Omental fat pad (tissue), 4 donors: ENCODE measurements at places on chromosomes 16 and 17.

DNA sequence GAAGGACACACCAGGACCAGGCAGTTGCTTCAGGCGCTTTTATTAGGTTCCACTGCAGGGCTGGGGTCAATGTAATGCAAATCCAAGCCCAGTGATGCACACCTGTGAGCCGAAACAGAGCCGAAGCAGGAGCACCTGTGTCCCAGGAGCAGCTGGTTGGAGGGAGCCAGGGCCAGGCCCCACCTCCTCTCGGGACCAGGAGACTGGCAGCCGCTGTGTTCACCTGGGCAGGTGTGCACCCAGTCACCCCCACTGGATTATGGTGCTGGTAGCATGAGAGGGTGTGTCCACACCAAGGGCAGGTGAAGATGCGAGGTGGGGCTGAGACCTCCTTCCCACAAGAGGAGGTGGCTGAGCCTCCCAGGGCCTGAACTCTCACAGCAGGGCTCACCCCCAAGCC, 4.7 kb upstream of the FAAP100 start:
- DNase-seq = no peak

GRCh38 chr17:32503251-32504165, 16.7 kb downstream of the CDK5R1 start:
- DNase-seq = no peak

DNA sequence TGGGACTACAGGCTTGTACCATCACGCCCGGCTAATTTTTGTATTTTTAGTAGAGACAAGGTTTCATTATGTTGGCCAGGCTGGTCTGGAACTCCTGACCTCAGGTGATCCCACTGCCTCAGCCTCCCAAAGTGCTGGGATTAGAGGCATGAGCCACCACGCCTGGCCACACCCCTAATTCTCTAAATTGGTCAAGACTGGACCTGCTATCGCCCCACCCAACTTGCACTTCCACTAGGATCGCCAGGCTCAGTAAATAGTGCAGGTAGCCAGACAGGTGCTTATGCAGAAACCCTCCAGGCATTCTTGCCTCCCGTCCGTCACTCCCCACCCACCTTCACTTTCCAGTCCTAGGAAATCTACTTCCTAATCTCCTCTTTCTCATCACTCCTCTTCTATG, 481.4 kb upstream of the EEF2KMT start:
- no peak for DNase-seq

- DNase-seq = no peak
Observed at GRCh38 chr17:15039366-15039765, 225.8 kb downstream of the PMP22 start.

DNA sequence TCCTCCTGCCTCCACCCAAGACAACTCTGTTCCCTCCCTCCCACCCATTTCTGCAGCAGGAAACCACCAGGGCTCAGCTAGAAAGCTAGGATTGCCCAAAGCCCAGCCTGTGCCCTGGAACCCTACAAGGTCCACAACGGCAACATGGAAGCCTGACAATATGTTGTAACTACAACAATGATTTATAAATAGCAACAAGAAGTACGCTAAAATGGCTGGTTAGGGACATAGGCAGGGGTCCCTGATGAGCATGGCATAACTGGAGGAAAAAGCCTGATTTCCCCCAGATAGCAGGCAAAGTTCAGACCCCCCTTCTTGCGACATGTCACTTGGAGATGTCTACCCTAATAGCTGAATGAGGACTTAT, 6.6 kb downstream of the ST3GAL2 start:
- no peak for DNase-seq

GRCh38 chr16:71425746-71426068, 16.1 kb downstream of the TLE7 start:
- DNase-seq = no peak

GRCh38 chr16:4386451-4386805, 14.8 kb downstream of the VASN start:
- DNase-seq = no peak

- DNase-seq = no peak
Observed at GRCh38 chr16:49901711-49902110, 45.8 kb upstream of the ZNF423 start.

DNA sequence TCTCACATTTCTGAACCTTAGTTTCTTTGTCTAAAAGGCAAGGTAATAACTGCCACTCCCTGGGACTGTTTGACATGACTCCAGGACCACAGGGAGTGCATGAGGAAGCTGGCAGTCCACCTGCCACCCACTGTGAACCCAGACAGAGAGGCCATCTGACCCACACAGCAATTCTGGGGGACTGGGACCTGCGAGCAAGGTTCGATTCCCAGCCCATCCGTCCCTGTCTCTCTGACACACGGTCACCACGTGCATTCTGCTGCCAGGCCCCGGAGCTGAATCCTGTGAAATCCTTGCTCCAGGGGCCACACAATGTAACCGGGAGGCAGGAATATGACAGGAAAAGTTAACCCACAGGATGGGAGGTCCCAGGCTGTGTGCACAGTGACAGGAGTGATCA, 218.8 kb upstream of the FOXF1 start:
- no peak for DNase-seq

DNA sequence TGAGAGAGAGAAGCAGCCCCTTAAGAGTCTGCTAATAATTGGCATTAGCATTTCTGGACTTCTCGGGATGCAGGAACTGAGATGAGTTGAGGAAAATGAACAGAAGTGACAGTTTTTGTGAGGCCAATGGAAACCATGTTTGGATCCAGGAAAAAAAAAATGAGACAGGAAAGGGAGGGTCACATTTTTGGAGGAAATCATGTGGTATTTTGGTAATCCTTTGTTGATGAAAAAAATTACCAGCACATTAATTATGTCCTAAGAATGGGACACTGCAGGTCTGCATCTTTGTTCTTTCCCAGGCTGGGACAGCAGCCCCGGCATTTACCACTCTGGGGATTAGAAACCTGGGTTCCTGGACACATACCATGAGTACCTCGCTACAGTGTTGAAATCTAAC, 109.9 kb upstream of the ZFHX3 start:
- DNase-seq = no peak

DNA sequence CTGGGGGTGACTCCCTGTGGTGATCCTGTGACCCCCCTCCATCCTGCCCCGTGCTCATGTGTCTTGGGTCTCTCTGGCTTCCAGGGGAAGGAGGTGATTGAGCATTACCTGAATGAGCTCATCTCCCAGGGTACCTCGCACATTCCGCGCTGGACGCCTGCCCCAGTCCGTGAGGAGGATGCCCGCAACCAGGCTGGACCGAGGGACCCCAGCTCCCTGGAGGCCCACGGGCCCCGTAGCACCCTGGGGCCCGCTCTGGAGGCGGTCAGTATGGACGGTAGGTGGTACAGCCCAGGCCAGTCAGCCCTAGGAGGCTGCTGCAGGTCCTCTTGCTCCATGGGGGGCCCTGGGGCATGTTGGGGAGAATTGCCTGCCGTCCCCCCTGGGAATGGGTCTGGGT, 33.6 kb downstream of the SEC14L5 start:
- DNase-seq = no peak

DNA sequence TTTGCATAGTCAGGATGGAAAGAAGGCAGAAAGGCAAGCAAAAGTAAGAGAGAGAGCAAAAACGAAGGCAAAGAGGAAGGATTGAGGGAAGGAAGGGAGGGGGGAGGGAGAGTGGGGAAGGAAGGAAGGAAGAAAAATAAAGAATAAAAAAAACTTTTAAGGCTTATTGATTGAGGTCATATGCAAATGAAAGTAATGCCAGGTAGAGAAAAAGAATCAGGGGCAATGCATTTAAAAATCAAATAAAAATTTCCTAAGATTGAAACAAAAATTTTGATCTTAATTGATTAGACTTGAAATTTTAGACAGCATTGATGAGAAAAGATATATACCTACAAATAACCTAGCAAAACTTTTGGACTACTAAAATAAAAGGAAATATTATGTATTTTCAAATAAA, 153.9 kb upstream of the KIF2B start:
- DNase-seq = no peak

GRCh38 chr16:81464279-81464678, 19.7 kb downstream of the CMIP start:
- DNase-seq = no peak

DNA sequence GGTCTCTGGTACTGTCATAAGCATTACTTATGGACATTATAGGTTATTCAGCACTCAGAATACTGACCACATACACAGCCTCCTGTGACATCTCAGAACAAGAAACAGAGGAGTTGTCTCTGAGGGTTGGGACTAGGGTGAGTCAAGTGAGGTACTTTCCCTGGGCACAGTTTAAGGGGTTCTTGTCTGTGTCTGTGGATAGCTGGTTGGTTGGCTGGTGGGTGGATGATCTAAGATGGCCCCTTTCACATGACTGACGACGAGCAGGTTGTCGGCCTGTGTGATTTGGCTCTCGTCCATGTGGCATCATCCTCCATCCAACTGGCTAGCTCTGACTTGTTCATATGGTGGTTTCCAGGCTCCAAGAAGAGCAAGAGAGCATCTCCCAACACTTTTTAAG, 163.9 kb downstream of the PRKCB start:
- DNase-seq = no peak

GRCh38 chr17:7548585-7549400, at the start of gene TNFSF12:
TNFSF12 (plus strand) TSS chr17:7549058; CDS start chr17:7549154, 96 bp downstream.
- DNase-seq = no peak

- no peak for DNase-seq
Observed at GRCh38 chr17:60602871-60603270, 2.9 kb downstream of the PPM1D start.

DNA sequence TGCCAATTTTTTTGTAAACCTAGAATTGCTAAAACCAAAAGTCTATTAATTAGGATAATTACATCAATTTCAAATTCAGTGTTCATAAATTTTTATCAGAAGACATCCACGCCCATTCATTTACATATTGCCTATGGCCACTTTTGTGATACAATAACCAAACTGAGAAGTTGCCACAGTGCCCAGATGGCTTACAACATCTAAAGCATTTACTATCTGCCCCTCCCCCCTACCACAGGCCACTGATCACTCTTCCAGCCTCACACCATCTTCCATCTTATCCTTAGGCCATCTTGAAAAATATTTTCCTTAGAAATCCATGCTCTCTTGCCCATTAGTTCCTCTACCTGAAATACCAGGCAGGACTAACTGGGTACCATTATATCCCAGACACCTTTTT, 6.3 kb upstream of the PRKAR1A start:
- no peak for DNase-seq

- no peak for DNase-seq
Observed at GRCh38 chr17:54979657-54980056, 11.1 kb downstream of the STXBP4 start.

DNA sequence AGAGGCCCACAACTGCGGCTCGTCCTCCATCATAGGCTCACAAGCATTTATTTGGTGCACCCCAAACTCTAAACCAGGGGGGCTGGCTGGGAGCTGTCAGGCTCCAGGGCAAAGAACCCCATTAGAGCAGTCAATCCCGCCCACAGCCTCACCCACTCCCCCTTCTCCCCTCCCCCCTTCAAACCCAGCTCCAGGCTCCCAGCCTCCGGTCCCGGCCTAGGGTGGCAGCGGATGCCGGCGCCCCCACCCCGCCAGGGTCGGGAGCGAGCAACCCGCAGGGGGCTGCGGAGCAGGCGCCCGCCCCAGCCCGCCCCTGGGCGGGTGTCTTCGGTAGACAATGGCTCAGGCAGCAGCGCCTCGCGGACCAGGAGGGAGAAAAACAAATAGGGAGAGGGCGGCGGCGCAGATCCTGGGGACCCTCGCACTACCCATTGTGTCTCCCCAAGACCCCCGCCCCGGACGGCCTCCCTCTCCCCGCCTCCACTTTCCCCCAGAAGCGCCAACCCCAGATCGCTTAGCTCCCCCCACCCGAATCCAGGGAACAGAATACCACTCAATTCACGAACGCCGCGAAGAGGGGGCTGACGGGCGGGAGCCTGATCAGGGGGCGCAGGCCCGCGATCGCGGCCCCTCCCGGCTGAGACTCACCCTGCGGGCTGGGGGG, 572 bp downstream of the FAM171A2 start:
- DNase-seq = no peak

GRCh38 chr16:79005096-79005495, 595.4 kb downstream of the MAF start:
- DNase-seq = no peak

- no peak for DNase-seq
Observed at GRCh38 chr16:28528463-28528867, 10.3 kb downstream of the NUPR1 start.

- DNase-seq = no peak
Observed at GRCh38 chr17:8124350-8125153, 646 bp upstream of the HES7 start.

DNA sequence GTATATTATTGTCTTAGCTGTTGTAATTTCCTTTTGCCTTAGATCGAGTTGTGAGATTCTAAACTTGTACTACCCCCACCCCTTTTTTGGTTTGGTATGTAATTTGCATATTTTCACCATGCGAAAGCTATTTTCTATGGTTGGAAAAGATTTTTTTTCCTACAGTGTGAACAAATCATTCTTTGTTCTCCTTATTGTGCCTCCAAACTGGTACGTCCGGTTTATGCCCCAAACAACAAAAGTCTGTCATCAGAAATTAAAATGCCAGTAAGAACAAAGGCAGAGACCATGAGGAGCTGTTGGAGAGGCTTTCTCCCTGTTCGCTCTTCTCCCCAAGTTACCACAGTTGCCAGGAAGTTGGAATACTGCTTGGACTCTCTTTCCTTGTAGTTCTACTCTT, 66.1 kb downstream of the BCAS3 start:
- DNase-seq = no peak

DNA sequence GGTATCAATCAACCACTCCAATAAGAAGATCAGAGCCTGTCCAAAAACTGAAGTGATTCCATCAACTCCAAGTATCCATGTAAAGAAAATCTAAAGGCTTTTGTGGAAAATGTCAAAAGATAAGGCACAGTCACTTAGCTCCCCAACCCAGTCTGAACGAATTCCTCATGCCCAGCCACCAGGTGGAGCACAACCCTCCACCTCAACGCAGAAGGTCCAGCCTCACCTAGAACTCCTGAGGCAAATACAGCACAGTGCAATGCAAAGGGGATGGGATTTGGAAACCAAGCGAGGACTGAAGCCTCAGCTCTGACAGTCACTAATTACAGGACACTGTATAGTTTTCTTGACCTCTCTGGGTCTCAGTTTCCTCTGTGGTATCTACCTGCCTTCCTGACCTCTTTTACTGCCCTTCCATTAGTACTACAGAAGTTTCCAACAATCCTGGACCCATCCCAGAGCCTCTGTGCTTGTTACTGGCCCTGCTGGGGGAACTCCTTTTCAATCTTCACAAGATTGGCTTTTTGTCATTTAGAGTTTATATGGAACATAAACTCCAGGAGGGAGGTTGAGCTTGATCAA, 2.0 kb downstream of the NCBP3 start:
- no peak for DNase-seq

DNA sequence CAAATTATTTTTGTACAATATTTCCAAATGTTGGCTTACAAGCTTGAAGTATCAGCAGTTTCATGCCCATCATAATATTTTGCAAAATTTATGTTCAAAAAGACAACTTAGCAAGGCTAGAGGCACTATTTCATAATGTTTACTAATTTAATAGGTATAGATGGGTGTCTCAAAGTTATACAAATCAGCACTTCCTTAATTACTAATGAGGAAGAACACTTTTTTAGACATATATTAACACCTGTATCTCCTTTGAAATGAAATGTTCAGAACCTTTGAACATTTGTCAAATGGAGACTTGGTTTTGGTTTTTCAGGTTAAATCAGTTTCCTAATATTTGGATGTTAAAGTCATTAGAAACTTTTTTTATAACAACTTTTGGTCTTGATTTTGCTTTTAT, 2.2 kb downstream of the TAT start:
- DNase-seq = no peak

- no peak for DNase-seq
Observed at GRCh38 chr17:13476720-13477119, 125.0 kb downstream of the HS3ST3A1 start.

- DNase-seq = no peak
Observed at GRCh38 chr16:56357765-56358322, 67.5 kb downstream of the AMFR start.
